ENCODE measurements at places on chromosomes 6 and 20.

DNA sequence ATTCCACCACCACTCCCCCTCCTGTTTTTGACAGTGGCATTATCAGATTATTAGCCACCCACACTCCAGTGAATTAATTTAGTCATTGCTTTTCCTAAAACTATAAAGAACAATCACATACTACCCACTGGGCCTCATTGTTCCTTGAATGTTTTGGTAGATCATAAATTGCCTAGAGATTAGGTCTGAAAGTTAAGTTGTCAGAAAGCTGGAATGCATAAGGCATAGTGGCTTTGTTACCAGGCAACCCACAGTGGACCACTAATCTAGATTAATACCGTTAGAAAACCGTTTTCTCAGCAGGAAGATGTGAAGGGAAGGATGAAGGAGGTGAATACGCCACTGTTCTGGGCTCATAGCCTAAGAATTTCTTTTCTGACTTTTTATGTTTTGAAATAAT is 75.6 kb downstream of the SAMD3 start:
- DNase-seq: no peak

GRCh38 chr20:45041464-45042337 is 59.2 kb downstream of the KCNS1 start:
- no peak for DNase-seq

- DNase-seq: no peak
These were observed 625.1 kb upstream of the IMPG1 start for GRCh38 chr6:76697585-76697984.

DNA sequence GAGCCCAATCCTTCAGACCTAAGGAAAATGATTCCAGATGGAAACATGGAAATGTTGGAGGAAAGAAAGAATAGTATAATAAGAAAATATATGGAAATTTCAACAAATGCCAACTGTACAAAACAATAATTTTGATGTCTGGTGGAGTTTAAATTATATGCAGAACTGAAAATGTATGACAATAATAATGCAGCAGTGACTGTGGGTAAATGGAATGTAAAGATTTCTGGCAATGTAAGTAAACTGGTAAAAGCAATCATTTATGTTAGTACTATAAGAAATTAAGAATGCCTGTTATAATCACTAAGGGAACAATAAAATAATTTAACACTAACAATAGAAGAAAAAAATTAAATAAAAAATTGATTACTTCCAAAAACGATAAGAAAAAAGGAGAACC is 89.0 kb downstream of the EDN1 start:
- no peak for DNase-seq

DNA sequence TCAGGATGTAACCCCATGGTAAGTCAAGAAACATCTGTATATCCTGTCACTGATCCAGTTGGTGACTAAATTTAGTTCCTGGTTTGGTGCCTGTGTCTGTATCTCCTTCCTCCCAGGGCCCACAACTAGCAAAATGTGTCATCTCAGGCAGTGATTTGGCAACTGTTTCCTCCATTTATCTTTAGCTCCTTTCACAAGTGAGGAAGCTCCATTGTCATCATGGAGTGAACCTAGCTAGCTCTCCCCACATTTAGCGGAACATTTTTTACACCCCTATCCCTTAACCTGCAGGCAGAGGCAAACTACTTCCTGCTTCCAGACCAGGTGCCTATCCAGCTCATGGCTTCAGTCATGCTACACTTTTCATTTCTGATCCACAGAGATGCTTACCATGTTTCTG is 99.5 kb downstream of the IPCEF1 start:
- no peak for DNase-seq

DNA sequence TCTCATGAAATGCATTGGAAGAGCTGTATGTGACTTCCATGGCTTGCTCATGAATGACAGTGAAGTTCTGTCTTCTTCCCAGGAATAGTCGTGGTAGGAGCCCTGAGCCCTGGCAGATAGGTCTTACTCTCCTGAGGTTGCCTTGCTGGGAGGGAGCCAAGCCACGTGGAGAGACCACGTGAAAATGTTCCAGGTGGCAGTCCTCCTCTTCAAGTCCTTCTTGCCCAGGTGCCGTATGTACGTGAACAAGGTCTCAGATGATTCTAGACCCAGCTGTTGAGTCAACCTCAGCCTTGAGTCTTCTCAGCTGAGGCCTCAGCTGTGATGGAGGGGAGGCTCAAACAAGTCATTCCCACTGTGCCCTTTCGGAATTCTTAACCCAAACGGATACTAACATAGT is 192.4 kb upstream of the PRDM1 start:
- DNase-seq: no peak

GRCh38 chr6:129516787-129517186 is 193.2 kb downstream of the ARHGAP18 start:
- DNase-seq: no peak

DNA sequence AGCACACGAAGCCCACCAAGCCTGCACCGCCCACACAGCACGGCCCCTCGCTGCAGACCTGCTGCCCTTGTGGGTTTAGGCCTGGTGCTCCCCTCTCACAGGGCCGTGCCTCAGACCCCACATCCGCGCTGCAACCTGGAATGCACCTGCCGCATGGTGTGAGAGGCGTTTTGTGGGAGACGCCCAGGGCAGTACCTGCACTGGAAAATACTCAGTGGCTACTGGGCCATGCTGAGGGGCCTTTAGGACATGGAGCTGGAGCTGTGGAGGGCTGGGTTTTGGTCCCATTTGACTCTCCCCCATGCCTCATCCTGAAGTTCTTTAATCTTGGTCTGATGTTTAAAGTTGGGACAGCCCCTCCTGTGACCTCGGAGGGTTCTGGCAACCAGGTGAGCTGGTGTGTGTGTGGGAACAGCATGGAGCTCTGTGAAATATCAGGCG is 116.3 kb downstream of the ERMARD start:
- DNase-seq: no peak

- no peak for DNase-seq
These were observed 35.2 kb downstream of the ILRUN start for GRCh38 chr6:34661357-34661756.

DNA sequence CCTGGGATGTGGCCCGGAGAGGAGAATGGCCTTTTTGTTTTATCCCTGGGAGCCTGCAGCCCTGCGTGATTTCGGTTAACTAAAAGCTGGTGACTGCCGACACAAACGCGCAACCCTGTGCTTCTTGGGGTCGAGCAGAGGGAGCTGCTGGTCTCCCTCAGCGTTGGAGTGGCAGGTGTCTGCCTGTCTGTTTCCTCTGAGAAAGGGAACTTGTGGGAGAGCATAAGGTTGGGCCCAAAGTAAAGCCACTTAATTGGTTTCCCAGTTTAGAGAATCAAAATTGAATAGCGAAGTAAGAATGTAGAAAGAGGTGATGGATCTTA is 500 bp downstream of the LTV1 start:
- DNase-seq: no peak

DNA sequence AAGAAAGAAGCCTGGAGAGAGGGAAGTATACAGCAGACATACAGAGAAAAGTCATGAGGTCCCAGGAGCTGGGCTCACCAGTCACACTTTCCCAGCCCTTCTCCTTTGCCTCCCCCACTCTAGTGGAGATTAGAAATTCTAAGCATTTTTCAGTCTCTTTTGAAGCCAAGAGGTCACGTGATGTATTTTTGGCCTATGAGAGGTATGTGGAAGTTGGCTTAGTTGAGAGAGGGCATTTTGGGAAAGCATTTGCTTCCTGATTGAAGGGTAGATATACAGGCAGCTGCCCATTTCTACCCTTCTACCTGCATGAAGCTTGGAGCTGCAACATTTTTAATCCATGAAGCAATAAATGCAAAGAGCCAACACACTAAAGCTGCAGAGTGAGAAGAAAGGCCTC is 106.0 kb upstream of the TNFAIP3 start:
- DNase-seq: no peak

GRCh38 chr20:59680148-59680650 is 75.9 kb downstream of the PHACTR3 start:
- no peak for DNase-seq

GRCh38 chr6:75349262-75349984 is 64.8 kb upstream of the TMEM30A start:
- no peak for DNase-seq

GRCh38 chr6:97850458-97851212 is 567.6 kb upstream of the MMS22L start:
- DNase-seq: no peak

GRCh38 chr6:376827-377640 is 14.5 kb upstream of the IRF4 start:
- DNase-seq: no peak

DNA sequence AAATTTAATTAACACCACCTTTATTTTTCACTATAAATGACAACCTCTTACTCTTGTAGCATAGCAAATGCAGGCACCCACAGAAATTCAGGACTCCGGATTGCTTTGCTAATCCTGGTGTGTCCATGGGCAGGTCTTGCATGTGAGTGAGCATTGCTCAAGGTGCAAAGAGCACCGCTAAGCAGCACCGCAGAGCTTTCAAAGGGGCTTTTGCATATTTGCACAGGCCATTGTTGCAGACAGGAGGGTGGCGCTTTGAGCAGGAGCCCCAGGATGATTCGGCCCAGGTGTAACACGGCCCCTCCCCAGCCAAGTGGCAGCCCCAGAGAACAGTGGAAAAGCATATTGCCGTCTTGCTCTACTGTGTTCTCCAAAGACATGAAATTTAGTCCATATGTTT is 293.2 kb downstream of the NRN1 start:
- DNase-seq: no peak

- DNase-seq: no peak
These were observed 157.9 kb downstream of the RFX6 start for GRCh38 chr6:117034971-117035370.

DNA sequence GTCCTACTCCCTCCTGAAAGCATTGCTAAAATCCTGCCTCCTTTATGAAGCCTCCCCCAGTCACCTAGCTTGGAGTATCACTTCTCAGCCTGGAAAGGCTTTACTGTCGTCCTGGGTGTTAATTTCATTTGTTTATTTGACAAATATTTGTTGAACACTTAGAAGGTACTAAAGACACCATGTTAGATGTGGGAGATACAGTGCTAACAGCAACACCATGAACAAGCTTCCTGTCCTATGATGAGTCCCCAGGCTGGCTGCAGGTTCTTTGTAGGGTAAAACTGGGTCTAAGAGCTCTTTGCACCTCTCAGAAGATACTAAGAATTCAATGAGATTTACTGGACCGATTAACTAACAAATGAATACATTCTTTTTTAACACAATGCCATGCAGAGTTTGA is 109.2 kb upstream of the TMEM170B start:
- no peak for DNase-seq

DNA sequence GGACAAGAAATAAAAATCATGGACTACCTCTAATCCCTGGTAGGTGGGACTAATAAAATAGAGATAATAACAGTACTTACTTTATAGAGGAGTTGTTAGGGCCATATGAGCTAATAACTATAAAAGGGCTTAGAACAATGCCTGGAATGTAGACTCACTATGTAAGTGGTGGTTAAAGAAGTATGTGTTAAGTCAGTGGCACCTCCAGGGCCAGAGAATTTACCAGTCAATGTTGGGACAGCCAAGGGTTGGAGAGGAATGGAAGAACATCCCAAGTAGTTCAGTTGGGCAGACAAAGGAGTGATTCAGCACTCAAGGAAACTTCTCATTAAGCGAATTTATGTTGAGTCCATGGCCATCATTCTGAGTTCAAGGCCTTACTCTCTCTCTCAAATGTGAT is 116.8 kb downstream of the OTOR start:
- no peak for DNase-seq

- no peak for DNase-seq
These were observed 710.7 kb downstream of the EYS start for GRCh38 chr6:64996301-64996700.

- no peak for DNase-seq
These were observed 10.6 kb downstream of the MYLK2 start for GRCh38 chr20:31829731-31830130.

DNA sequence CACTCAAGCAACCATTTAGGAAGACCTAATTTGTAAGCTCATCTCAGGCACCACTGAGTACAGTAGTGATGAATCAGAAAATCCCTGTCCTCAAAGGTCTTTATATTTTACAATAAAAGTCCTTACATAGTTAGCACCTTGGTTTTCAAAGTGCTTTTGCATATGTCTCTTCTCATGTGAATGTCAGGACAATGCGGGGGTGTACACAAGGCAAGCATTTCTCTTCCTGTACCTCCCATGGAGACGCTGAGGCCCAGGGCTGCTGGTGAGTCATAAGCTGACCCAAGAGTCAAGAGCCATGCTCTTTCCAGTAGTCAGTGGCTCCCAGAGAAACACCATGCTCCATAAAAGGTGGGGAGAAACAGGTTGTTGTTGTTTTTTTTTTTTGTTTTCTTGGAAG is 174.0 kb downstream of the GJA10 start:
- DNase-seq: no peak

DNA sequence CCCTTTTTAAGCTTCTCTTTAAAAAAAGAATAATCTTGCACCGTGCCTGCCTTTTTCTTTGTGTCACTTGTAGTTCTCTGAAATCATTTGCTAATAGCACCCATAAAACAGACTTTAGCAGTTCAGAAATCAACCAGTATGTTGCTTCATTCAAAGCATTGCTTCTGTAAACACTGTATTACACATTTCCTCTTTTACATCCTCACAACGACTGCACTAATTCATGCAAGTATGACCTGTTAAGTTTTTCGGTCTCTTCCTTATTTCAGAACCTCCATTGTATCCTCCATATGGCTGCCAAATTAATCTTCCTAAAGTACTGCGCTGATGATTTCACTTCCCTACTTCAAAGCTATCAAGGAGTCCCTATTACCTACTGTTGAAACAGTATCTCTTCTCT is 142.9 kb upstream of the RNF217 start:
- DNase-seq: no peak

DNA sequence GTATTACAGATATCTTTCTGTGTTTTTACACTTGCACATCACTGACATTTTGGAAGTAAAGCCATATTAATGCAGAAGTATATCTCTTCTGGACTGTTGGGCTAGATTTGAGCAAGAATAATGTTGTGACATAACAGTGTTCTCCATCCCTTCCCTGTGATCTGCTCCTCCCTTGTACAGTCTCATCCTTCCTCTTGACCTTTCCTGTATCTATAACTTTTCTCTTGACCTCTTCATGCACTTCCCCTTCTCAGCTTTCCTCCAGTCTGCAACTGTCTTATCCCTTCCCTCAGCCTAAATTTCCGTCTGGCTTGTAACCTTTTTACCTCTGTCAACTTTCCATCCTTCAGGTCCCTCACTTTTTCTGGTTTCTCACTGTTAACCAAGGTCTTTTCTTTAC is 29.8 kb downstream of the NCOA3 start:
- DNase-seq: no peak

GRCh38 chr6:121305957-121306607 is 28.2 kb downstream of the TBC1D32 start:
- DNase-seq: peak; percentile 11

Data from CD4-positive, alpha-beta memory T cell (primary cell).